ENCODE measurements at places on chromosomes 3 and 15. TPM values are rescaled to one million over a fixed set of nuclear protein-coding genes. Genes with fewer than 3 reads are reported as not detected.

Gene CCDC13
- 0.96 TPM for total RNA-seq

DNA sequence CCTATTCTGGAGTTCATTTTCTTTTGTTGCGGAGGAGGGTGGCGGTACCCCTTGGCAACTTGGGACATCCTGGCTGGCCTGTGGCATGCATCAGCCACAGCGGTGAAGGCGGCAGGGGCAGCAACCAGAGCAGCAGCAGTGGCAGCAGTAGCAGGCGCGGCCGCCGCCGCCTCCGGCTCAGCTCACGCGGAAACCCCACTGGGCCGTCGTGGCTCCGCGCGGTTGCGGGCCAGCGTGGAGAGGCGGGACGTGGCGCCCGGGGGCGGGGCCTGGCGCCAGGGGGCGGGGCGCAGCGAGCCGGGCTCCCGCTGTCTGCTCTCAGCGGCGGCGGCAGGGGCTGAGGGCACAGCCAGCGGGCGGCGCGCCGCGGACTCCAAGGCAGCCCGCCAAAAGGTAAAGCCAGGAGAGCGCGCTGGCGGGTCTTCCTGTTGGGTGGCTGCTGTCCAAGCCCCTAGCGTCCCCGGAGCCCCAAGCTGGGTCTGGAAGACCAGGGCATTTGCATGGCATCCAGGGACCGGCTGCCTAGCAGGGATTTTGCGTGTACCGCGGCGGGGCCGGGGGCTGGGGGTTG is 334.4 kb upstream of the THRB start:
- DNase-seq: no peak

DNA sequence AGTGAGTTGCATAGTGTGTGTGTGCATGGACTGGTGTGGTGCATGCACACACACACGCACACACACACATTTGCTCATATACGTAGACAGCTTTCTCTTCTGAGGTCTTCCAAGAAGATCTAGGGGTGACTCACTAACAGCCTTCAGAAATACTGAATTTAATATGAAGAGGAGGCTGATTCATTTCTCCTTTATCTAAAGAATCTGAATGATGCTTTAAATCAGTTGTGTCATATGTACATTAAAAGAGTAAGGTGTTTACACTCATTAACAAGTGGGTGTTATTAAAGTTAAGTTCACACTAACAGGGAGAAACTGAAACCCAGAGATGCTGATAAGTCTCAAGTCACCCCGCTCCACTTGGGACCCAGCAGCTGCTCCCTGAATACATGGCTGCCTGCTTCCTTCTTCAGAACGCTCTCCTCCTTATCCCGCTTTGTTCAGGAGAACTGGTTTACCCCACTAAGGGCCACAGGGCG is 22.0 kb downstream of the TMPRSS7 start:
- no peak for DNase-seq

GRCh38 chr3:125051715-125052581 is 3.8 kb downstream of the HEG1 start:
- peak; percentile 83 for DNase-seq

DNA sequence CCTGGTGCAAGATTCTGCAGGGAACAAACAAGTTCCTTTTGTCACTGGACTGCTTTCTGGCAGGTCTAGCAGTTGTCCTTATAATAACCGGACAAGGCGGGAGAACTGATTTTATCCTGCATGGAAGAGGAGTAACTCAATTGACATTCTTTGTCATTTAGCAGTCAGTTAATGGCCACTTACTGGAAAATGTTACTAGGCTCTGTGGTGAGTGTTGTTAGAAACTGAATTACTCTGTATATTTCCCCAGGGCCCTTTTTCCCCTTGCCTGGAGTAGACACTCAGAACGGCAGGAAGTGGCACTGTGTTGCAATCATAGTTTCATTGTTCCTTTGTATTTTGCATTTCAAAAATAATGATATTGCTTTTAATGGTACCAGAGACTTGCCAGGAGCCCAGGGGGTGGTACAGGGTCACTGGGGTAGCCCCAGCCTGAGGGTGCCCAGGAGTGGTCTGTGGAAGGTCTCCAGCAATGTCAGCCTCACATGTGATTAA is 318.6 kb upstream of the LRRFIP2 start:
- no peak for DNase-seq

Data from CD4-positive, alpha-beta memory T cell (primary cell).